Spinal cord (tissue), 10 donors: ENCODE measurements at places on chromosomes 7 and 10.
A peak's percentile ranks its signal among the peaks of the same experiment; 100 is the strongest.

GRCh38 chr10:46514899-46515298 is 41.6 kb downstream of the GPRIN2 start:
- DNase-seq: no peak

GRCh38 chr7:2582006-2582735 is 23.4 kb downstream of the IQCE start:
- no peak for DNase-seq

DNA sequence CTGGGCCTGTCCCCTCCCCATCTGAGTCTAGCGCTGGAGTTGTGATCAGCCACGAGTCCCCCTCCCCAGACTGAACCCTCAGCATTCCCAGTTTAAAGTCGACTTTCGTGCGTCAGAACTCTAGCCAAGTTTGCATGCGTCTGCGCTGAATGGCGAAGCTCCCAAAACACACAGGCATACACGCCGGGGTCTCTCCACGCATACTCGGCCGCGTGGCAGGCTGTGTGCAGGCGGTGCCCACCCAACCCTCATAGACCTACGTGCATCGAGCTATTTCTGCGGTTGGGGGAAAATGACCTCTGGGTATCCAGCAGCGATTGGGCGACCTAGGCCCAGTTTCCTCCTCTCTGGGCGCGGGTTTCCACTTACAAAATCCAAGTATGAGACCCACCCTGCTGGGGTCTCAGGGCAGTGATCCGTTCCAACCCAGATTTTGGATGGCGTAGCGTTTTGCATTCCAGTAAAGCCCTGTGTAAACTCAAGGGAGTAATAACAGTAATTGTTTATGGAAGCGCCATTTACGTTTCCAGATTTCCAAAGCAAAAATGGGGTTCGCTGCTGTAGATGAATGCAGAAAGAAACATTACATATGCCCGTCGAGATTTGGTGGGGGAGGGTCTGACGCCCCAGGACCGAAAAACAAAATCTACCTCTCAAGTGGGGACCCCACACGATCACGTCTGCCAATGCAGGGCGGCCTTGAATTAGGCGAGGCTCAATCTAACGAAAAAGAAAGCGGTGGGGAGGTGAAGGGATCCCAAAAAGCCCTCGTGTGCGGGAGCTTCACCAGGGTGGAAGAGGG is 2.0 kb upstream of the HMX3 start:
- DNase-seq: no peak

GRCh38 chr10:76033457-76034196 is 602.2 kb downstream of the LRMDA start:
- DNase-seq: no peak

DNA sequence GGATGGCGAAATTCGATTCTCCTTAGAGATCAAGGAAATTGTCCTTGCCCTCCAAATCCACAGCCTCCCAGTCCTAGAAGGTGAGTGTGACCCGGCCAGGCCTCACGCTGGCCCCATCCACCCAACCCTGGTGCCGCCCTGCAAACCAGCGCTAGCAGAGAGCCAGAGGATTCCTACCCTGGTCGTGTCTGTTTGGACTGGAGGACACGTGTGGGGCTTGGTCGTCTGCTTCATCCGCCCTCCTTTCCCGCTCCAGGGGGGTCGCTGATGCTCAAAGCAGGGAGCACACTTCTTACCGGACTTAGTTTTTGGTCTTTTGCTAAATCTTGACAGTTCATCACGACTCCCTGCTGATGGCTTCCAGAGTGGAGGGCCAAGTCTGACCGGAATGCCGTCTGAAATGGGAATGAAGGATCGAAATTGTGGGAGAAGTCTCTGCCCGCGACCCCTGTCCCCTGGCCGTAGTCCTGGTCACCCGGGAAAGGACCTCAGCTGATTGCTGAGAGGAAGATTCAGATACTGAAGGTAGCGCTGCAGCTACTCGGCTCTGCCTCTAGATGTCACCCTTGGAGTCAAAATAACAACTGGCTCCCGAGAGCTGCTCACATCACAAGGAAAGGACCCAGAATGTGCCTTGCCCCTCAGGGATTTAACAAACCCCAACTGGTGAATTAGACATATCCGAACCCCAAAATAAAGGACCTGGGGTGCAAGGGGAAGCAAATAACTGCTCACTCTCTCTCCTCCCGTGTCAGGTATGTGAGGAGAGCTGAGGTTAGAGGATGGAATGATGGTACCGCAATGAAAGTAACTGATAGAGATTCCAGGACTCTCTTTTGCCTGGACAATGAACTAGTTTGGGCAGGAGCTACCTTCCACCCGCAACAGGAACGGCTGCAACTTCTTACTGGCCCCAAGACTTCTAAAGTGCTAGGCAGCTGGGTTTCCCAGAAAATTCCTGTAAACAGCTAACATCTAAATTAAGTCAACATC is 23.5 kb upstream of the ORC5 start:
- no peak for DNase-seq

- peak; percentile 24 for DNase-seq
Measured at GRCh38 chr10:86734207-86734988, 22.0 kb upstream of the BMPR1A start.

DNA sequence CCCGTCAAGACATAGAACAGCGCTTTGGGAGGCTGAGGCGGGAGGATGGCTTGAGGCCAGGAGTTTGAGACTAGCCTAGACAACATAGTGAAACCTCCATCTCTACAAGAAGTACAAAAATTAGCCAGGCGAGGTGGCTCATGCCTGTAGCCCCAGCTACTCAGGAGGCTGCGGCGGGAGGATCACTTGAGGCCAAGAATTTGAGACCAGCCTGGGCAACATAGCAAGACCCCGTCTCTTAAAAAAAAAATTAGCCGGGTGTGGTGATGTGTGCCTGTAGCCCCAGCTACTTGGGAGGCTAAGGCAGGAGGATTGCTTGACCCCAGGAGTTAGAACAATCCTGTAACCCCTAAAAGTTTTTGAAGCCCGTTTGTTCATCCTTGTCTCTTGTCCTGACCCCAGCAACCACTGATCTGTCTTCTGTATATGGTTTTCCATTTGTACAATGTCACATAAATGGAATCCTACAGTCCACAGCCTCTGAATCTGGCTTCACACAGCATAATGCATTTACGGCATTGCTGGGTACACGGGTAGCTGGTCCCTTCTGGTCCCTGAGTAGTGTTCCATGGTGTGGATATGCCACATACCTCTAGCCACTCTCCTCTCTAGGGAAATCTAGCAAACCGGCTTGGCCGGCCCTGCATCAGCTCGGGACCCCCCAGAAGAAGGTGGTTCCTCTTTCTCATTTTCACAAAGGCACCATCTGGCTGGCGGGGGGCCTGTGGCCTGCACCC is 8.4 kb downstream of the GTF2IRD1 start:
- no peak for DNase-seq

DNA sequence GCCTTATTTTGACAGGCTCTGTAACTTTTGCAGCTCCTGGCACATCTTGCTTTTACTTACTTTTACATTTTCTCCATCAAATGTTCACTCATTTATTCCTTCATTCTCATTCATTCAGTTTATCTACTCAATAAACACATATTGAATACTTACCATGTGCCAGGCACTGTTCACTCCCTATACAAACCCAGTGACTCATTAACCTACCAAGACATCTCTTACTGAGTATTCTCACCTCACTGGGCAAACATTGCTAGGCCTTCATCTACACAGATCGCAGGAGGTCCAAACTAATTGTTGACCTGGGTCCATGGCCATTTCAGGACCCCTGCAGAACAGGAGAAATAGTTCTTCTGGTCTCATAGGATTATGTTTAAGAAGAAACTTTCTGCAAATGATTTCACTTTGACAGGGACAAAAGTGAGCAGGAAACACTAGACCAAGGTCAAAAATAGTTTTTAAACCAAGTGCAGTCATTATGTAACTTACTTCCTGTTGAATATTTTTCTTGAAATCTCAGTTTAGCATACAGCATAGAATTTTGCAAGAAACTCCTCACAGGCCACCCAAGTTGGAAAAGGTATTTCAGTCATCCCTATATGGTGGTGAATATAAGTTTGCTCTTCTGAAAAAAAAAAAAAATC is 17.6 kb downstream of the SLC26A4 start:
- DNase-seq: no peak

GRCh38 chr10:94630017-94630688 is 53.4 kb upstream of the CYP2C18 start:
- DNase-seq: peak; percentile 57

DNA sequence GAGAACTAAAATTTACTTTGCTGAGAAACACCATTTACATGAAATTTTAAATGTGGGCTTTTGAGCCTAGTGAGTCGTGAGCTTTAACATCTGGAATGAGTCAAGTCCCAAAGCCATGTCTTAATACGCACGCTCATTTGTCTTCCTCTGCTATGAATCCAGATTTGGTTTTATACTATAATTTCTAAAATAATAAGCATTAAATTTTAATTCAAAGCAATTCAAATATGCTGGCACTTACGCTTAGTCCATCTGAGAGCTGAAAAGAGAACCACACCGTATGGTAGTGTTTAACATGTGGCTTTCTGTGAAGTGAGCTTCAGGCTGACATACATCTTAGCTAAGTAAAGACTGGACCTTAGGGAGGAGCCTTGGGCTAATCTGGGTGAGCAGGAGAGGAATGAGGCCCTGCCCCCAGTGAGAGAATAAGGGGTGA is 52.2 kb downstream of the CUBN start:
- DNase-seq: no peak

GRCh38 chr10:95289003-95289920 is 1.5 kb downstream of the PDLIM1 start:
- DNase-seq: no peak

DNA sequence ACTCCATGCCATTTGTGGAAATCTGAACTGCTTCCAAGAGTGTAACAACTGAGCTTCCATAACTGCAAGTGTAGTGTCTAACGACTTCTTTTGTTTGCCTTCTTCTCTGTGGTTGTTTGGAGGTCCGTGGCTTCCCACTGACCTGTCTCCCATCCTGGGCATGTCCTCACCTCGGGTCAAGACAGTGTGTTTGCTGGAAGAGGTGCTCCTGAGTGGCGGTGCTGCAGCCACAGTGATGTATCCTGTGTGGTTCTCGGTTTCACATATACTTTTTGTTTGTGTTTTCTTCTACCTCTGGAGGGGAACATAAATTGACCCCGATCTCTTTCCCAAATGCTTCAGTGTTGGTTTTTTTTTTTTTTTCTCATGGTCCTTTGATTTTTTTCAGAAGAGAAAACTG is 84.7 kb upstream of the NPVF start:
- DNase-seq: no peak

DNA sequence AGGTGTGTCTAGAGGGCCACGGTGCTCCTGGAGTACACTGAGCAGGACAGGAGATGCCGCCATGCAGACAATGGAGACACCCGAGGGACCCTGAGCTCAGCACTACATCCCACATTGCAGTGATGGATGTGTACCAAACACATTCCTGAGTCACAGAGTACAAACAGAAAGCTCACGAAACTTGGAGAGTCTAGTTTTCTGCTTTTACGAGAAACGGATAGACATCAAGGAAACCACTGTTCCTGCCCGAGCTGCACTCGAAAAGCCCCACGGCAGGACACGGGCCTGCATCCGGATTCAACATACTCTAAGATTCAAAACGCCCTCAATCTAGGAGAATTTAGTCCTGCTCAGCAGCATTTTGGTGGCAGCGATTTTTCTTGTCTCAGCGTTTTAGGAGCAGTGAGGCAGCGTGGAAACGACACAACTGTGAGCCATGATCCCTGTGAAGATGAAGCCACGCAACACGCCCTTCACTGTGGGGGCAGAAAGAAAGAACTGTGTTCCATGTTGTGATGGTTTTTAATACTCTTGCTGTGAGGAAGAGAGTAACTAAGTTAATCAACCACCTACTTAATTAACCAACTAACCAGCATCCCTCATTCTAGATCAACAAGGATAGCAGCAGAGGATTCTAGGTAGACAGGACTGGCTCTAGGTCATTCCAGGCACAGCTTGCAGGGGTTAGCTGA is 3.2 kb downstream of the TNS3 start:
- DNase-seq: no peak

DNA sequence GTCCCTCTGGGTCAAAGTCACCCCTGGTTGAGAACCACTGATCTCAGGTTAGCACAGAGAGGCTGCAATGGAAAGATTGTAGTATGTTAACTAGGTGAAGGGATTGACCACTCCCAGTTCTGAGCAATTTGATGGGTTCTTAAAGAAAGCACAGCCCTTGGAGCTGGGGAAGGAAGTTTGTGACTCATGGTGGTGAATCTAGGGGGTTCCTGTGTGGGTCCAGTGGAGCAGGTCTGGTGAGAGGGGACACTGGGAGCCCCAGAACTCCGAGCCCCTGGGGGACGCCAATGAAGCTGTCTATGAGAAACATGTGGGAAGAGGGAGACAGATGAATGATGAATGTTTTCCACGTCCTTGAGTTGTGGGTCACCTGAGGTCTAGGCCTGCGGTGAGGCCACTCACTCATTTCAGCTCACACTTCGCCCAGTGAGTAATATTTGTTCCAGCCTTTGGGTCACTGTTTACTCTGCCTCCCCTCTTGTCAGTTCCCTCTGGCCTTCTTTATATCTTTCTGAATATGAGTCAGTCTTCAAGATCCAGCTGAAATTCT is 341.9 kb downstream of the LRMDA start:
- DNase-seq: no peak

GRCh38 chr7:114181280-114181679 is 233.3 kb upstream of the FOXP2 start:
- DNase-seq: no peak

DNA sequence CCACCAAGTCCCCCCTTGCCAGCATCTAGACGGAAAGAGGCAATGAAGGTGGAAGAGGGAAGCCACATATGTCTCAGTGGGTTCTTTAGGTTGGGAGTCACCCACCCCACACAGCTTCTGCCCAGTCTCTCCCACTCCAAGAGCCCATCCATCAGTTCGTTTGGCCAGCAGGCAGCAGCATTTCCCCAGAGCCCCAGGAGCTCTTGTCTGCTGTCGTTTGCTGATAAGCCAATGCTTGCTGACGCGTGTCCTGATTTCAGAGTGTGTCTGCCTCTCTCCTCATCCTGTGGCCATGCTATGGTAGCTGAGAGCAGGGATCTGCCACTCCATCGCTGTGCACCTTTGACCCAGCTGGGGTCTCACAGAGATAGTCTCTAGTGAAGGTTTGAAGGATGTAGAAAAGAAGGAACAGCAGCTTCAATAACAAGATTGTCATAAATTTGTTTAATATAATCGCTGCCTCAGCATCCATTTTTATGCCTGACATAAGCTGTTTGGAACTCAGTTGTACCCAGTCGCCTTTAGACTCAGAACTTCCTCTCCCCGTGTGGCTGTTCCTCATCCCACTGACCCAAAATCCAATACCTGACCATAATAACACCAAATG is 39.4 kb upstream of the GDF10 start:
- DNase-seq: no peak

GRCh38 chr10:54363390-54363789 is 437.6 kb downstream of the PCDH15 start:
- no peak for DNase-seq

DNA sequence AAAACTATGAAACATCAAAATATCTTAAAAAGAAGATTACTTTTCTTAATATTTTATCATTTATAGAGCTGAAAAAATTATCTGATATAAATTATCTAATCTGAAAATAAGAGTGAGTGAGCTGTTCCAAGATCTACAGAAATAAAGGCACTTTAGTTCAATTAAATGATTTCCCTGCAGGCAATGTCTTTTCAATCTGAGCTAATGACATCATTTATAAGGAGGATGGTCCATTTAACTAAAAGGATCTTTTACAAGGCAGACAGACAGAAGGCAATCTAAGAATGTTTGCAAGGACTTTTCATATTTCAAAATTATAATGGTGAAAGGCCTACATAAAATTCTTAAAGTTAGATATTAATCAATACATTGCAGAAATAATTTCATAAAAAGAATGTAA is 71.8 kb downstream of the SKAP2 start:
- DNase-seq: no peak

GRCh38 chr7:81404669-81405068 is 365.2 kb downstream of the HGF start:
- no peak for DNase-seq

- no peak for DNase-seq
Measured at GRCh38 chr7:2403718-2404648, 572 bp downstream of the CHST12 start.

GRCh38 chr10:47025253-47025539 is 114.0 kb downstream of the PTPN20 start:
- DNase-seq: no peak
